ENCODE measurements at places on chromosomes 7 and 10. TPM values are rescaled to one million over a fixed set of nuclear protein-coding genes. Genes with fewer than 3 reads are reported as not detected.
A peak's percentile ranks its signal among the peaks of the same experiment; 100 is the strongest.

DNA sequence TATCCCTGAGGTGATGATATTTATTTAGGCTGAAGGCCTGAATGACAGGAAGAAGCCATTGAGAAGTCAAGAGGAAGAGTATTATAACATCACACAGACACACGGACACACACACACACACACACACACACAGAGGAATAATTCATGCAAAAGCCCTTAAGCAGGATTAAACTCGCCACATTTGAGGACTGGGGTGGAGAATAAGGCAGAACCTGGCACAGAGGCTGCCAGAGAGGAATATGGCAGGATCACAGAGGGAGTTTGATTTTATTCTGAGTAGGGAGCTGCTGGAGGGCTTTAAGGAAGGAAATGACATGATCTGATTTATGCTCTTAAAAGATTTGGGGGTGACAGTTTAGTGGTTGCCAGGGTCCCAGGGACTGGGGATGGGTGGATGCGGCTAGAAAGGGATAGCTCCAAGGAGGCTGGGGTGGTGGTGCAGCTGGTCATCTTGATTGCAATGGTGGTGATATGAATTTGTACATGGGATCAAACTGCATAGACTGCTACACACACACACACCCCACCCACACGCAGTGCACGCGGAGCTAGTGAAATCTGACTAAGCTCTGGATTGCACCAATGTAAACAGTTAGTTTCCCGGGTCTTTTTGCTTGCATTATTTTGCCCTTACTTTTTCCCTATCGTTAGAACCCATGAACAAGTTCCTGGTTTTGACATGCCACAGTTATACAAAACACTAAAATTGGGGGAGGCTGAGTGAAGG, 11.2 kb downstream of the SMURF1 start:
- DNase-seq, result no peak

DNA sequence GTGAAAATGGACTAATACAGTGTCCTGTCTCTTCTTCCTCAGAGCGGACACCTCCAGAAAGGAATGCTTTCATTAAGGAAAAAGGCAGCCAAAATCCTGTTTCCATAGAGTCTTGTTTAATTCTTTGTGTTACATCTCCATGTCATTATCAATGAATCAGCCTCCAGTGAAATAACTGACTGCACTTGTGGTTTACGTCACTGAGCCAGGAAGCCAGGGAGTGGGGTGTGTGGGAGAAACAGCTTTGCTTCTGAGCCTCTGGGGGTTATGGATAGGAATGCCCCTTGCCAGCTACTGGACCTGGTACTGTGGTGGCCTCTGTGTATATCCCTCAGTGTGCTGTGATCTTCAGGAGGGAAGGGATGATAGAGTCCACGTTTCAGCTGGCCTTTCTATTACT, 416.8 kb downstream of the GALNT17 start:
- DNase-seq, result no peak

- DNase-seq, result peak; percentile 82
These were observed 58.4 kb upstream of the ZNRF2 start for GRCh38 chr7:30225863-30226613.

- no peak for DNase-seq
These were observed 338.3 kb downstream of the CXCL12 start for GRCh38 chr10:44046605-44047004.

- no peak for DNase-seq
These were observed 3.7 kb upstream of the MCU start for GRCh38 chr10:72688208-72688651.

DNA sequence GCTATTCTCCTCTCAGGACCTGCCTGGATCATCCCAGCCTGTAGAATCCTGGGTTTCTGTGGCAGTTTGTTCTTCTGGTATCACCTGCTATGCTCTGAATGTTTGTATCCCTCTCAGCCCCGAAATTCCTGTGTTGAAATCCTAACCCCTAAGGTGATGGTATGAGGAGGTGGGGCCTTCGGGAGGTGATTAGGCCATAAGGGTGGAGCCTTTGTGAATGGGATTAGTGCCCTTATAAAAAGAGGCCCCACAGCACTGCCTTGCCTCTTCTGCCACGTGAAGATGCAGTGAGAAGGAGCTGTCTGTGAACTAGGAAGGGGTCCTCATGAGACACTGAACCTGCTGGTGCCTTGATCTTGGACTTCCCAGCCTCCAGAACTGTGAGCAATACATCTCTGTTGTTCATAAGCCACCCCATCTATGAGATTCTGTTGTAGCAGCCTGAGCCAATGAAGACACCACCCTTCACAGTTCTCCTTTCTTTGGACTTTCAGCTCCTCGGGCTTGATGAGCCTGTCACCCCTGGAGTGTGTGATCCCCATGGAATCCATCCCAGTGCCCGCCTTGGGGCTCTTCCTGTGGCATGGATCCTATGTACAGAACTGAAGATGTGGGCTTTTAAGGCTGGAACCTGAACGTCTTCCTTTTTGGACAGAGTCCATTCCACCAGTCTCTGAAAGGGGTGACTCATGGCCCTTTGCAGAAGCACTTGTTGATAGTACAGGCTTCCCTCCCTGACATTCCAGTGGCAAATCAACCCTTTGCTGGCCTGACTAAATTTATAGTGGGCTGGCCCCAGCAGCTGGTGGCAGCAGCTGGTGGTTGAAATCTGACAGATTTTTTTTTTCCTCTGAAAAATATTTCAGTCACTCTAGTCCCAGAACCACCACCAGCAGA, 138.0 kb downstream of the TACC2 start:
- DNase-seq, result no peak

GRCh38 chr10:116094356-116094755, 178.7 kb downstream of the GFRA1 start:
- no peak for DNase-seq

GRCh38 chr7:133024596-133024995, 57.3 kb downstream of the CHCHD3 start:
- DNase-seq, result no peak

DNA sequence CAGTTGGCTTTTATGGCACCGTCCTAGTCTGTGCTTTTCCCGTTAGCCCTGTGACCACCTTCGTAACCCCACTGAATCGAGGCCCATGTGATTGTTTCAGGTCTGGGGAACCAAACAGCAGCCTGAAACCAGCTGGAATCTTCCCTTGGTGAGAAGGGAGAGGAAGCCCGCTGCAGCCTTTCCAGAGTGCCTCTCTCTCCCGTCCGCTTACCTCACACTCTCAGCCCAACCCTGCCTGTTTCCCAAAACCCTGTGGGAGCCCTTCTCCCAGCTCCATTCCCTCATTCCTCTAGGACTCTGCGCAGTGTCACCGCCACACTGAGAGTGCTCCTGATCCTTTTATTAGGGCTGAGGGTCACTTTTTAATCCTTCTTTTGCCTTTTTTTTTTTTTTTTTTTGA, 139.6 kb downstream of the WDR37 start:
- no peak for DNase-seq

- no peak for DNase-seq
These were observed 79.9 kb downstream of the GPR26 start for GRCh38 chr10:123746061-123746460.

The SMARCD3 gene
- polyA plus RNA-seq, result 141 TPM

The PHYHIPL gene
- polyA plus RNA-seq, result 0.34 TPM
